NCI-H446 (cell line): ENCODE measurements at places on chromosomes 6 and 20.

- no peak for DNase-seq
Measured at GRCh38 chr20:12055161-12055560, 137.5 kb downstream of the BTBD3 start.

- no peak for DNase-seq
Measured at GRCh38 chr6:23890543-23891227, 235.3 kb upstream of the NRSN1 start.

DNA sequence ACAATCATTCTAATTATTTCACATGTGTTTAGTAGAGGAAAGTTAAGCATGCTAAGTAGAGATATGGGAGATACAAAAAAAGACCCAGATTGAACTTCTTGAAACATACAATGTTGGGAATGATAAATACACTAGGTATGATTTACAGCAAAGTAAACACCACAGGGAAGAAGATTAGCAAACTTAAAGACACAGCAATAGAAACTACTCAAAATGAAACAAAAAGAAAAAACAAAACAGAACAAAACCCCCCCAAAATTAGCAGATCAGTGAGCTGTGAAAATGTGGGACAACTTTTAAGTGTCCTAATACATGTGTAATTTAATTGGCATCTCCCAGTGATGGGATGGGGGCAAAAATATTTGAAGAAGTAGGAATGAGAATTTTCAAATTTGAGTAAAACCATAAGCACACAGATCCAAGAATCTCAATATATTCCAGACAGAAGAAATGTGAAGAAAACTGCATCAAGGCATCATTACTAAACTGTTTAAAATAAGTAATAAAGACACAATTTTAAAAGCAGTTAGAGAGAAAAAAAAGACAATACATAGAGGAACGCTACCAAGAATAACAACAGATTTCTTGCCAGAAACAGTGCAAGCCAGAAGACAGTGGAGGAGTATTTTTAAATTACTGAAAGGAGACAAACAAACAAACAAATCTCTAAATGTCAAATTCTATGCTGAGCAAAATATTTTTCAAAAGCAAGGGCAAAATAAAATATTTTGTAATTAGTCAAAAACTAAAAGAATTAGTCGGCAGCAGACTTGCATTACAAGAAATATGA is 473.7 kb downstream of the QKI start:
- DNase-seq: no peak

GRCh38 chr6:36815962-36816735 is 23.1 kb downstream of the CPNE5 start:
- DNase-seq: no peak

DNA sequence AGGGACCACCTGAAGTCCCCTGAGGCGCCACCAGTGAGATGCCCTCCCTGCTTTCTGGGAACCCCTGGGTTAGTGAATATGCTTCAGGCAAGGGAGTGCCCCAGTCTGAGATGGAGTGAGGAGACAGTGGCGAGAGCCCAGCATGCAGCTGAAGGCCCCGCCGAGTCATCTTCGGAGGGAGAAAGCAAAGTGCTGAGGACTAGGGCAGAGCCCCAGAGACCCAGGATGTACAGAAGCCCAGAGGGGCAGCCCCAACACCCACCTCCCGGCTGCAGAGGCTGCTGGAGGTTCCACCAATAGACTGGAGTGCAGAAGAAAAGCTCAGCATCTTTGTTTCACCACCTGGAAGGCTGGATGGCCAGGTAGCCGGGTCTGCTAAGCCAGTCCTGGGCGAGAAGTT is 14.1 kb downstream of the ANKRD60 start:
- no peak for DNase-seq

GRCh38 chr6:81744131-81744530 is 8.3 kb downstream of the TENT5A start:
- DNase-seq: no peak

DNA sequence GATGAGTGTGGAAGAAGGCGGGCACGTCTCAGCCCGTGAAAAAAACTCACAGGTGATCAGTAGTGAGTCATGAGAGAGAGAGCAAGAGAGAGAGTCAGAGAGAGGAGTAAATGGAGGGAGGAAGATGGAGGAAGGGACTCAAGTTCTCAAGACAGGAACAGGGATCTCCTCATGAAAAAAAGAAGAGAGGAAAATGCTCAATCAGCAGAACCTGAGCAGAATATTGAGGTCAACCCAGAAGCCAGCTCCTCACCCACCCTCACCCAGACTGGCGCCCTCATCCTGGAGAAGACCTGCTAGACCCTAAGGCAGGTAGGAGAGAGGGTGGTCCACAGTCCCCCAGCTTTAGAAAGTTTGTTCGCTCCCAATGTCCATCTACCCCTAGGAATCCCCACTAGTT is 4.8 kb downstream of the UBD start:
- no peak for DNase-seq

GRCh38 chr6:111939902-111940301 is 66.7 kb upstream of the FYN start:
- no peak for DNase-seq

GRCh38 chr6:166476061-166476591 is 93.4 kb upstream of the MPC1 start:
- no peak for DNase-seq

- DNase-seq: no peak
Measured at GRCh38 chr20:57667924-57668782, 41.7 kb downstream of the PMEPA1 start.

DNA sequence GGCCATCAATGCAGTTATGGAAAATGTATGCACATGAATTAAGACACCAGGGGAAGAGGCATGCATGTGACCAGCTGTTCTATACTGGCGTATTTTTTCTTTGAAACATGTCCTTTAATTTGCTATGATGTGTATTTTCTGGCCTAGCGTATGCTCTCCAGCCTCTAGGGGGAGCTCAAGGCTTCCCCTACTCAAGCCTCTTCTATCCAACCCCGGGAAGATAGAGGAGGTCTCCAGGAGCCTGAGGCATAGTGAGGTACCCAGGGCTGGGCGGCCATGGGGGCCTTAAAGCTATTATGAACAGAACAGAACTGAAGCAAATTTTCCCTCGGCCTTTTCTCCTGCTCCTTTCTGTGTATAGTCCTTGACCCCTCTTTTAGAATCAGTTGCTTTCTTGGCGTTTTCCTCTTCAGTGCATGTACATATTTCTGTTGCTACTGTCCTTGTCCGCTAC is 528.9 kb downstream of the MAFB start:
- DNase-seq: peak; percentile 76

DNA sequence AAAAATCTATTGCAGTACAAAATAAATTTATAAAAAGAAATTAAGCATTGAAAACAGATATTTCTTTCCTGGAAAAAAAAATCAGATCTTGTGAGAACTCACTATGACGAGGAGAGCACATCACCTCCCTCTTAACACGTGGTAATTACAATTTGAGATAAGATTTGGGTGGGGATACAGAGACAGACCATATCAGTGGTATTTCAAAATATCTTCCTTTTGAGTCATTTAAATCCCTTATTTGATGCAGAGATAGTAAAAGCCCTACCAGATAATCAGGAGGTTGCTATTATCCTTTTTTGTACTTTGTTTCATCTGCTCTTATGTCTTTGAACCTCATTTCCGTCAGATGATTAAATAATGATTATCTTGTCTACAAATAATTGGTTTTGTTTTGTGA is 800.4 kb downstream of the KIF16B start:
- no peak for DNase-seq

DNA sequence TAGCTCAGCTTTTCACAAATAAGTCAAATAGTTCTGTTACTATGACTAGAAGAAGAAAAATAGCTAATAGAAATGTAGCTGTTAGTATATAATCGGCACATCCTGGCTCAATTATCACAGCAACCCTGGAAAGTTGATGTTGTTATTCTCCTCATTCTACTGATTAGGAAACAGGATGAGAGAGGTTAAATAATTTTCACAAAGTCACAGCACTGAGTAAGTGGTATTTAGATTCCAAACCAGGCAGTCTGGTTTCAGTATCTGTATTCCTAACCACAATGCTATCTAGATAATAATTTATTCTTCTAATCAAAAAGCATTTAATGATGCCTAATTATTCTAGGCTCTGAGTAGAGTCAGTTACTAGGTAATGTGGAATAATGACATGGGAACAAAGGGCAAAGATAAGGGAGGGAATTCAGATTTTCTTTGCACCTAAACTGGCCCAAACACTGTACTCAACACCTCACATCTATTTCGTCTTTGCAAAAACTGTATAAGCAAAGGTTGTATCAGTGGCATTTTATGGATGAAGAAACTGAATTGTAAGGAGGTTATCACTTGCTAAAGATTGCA is 51.3 kb downstream of the PDE7B start:
- DNase-seq: no peak

DNA sequence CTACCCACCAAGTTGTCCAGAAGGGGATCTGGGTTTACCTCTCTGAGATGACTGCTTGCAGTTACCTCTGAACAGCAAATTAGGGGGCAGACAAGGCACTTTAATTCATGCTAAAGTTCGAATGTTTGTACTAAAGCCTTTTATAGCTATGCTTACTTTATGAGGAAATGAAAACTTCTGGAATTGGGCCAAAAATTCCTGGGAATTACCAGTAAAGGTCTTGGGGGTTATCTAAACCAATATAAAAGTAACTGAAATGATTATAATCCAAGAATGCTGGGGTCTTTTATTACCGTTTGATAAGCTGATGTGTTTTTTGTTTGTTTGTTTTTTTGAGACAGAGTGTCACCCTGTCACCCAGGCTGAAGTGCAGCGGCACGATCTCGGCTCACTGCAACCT is 7.9 kb upstream of the LZTS3 start:
- no peak for DNase-seq

GRCh38 chr6:3711776-3712175 is 39.7 kb downstream of the PXDC1 start:
- no peak for DNase-seq
